ENCODE measurements at places on chromosomes 16 and 17.

GRCh38 chr16:67893743-67894399 is 817 bp downstream of the PSKH1 start:
- peak; percentile 63 for DNase-seq

GRCh38 chr17:41492351-41492750 is 2.6 kb upstream of the KRT36 start:
- DNase-seq: no peak

GRCh38 chr17:3385869-3386816 is at the start of gene OR3A2:
Gene OR3A2, minus strand, starts transcription at chr17:3386308.
- peak; percentile 40 for DNase-seq

GRCh38 chr16:59042301-59042700 is 308.2 kb upstream of the GOT2 start:
- no peak for DNase-seq

DNA sequence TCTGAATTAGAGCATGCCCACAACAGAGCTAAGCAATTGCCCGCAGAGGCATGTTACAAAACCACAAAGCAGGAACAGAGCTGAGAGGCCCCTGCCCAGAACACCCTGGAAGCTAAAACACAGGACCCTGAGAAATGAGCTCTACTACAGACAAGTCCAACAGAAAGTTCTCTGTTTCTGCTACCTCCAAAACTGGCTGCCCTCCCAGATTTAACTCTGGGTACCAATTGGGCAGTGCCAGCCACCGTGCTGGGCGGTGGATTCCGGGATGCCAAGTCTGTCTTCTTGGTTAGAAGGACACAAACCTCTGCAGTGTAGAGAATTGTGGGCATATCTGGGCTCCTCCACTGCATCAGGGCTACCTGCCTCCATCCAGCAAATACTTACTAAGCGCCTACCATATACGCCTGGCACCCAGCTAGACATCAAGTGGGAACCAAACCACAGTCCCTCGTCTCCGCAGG is 1.0 kb downstream of the CMTM4 start:
- no peak for DNase-seq

GRCh38 chr17:36486204-36487194 is at the start of gene ZNHIT3:
Gene ZNHIT3, plus strand, starts transcription at chr17:36486681. Its CDS starts 19 bp downstream, at chr17:36486700.
- DNase-seq: peak; percentile 94

DNA sequence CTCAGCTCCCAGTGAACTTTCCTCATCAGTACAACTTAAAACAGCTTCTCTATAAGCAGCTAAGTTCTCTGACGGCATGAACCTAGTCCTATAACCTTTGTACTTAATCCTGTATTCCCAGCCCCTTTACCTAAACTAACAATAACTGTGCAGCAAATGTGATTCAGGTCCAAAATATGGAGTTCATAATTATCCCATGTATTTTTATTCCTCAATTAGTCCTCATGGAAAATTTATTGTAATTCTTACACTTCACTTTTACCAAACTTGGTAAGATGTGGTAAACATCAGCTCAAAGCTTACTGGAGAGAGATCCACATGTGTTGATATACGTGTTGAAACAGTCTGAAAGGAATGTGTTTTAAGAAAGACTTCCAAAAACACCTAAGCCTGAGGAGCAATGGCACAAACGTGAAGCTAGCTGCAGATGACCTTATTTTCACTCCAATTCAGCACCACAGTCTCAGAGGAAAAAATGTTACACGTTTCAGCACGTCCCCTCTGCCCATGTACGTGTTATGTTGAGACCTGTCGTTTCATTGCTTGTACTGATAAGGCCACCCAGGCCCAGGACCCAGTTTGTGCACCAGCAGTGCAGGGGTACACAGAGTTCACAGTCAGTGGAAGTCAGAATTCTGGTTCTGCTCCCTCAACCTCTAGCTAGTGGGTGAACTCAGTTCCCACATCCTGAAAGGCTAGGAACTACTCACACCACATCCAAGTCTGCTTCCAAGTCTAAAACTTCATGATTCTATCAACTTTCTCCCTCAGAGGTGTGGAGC is 7.1 kb downstream of the USP31 start:
- no peak for DNase-seq

- no peak for DNase-seq
Observed at GRCh38 chr17:68356520-68356919, 65.2 kb downstream of the ARSG start.

DNA sequence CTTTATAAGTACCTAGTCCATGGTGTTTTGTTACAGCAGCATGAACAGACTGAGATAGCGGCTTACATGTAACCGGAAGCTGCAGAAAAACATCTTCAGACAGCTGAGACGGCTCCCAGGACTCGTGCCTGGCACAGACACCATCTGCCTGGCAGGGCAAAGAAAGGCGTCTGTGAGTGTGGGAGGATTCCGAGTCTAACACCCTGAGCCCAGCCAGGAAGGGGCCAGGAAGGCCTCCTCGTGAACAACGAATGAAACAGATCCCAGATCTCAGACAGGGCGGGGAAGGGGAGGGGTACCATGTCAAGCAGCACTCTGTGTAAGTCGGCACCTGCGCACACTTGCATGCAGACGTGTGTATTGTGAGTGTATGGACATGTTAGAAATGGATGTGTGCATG is 4.4 kb upstream of the CSNK1D start:
- DNase-seq: no peak

DNA sequence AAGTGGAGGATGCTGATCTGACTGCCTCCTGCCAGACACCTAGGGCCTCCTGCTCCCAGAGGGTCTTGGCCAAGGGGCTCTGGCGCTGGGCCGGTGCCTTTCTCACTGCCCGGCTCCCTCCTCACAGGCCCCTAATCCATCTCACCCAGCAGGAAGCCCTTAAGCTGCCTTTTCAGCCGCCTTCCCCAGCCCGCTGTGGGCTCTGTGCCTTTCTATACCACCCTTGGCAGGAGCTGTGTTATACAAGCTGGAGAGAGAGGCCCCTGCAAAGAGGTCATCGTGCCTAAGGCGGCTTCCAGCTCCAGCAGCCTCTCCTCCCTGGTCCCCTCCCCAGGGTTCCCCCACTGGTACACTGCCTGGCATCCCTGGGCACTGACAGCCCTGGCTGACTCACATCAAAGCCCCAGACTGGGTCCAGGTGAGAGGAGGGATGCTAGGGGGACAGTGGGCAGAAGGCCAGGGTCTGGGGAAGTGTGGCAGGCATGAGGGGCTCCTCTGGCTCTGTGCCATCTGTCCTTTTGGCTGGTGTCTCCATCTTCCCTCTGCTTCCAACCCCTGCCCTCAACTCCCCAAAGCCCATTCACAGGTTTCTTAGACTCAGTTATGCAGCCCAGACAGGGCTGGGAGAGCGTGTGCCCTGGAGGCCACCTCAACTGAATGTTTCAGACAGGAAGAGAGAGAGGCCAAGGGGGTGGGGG is 15.3 kb upstream of the FZD2 start:
- peak; percentile 70 for DNase-seq

DNA sequence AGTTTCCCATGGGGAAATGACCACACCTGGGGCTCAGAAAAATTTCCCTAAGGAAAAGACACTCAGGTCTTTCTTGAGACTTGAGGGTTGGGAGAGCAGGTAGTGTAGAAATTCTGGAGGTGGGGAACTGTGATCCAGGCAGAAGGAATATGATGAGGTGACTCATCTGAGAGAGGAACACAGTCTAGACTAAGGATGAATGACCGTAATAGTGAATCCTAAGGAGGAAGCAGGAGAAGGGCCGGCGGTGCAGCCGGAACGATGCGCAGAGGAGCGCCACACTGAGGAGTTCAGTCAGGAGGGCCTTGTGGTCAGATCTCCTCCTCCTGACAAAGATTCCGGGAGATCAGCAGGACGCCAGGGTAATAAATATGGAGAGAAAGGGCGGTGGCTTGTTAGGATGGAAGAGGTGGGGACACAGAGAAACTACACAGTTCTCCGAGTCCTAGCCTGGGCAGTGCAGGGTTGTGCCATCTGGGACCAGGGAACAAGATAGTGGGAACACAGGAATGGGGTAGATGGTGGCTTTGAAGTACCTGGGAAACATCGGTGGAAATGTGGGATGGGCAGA is 135.6 kb downstream of the PARN start:
- no peak for DNase-seq

GRCh38 chr16:19167710-19168370 is at the start of gene SYT17:
Gene SYT17, plus strand, starts transcription at chr16:19168240. Its CDS starts 407 bp downstream, at chr16:19168647.
- DNase-seq: peak; percentile 82

DNA sequence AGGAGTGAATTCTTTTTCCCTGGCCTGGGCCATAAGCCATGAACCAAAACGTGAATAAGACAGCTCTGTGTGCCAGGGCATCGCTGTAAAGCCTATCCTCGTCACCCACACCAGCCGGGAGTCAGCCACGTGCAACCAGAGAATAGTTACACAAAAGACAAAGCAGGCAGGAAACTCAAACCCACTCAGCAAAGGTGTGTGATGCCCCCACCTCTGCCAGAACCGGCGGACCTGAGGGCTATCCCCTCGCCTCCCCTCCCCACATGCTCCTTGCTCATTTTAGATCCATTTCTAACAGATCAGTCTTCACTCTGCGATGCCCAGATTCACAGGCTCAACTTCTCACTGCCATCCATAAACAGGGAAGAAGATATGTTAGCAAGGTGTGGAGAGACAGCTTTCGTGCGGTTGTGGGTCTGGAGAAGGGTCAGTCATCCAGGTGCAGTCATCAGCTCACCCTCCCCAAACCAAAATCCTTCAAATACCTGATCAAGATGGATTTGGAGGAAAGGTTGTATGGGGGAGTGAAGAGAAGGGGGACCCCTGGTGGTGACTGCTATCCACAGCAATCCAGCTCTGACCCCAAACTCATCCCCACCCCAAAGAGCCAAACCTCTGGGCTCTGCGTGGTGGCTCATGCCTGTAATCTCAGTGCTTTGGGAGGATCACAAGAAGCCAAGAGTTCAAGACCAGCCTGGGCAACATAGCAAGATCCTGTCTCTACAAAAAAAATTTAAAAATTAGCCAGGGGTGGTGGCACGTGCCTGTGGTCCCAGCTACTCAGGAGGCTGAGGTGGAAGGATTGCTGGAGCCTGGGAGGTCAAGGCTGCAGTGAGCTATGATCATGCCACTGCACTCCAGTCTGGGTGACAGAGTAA is 219.2 kb downstream of the C16orf78 start:
- DNase-seq: peak; percentile 82

DNA sequence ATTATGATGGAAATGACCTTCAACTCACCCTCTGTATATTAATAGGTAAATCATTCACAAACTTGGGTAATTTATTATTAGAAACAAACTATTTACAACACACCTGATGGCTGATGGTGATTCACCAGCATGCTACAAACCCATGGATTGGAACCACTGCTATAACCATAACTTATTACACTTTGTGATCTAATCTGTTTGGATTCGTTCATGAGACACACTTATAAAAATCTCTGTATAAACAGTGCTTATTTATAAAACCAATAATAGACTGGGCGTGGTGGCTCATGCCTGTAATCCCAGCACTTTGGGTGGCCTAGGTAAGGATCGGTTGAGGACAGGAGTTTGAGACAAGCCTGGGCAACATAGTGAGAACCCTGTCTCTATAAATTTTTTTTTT is 16.0 kb downstream of the SMIM36 start:
- DNase-seq: no peak

- no peak for DNase-seq
Observed at GRCh38 chr17:80478487-80479245, 2.3 kb upstream of the NPTX1 start.

DNA sequence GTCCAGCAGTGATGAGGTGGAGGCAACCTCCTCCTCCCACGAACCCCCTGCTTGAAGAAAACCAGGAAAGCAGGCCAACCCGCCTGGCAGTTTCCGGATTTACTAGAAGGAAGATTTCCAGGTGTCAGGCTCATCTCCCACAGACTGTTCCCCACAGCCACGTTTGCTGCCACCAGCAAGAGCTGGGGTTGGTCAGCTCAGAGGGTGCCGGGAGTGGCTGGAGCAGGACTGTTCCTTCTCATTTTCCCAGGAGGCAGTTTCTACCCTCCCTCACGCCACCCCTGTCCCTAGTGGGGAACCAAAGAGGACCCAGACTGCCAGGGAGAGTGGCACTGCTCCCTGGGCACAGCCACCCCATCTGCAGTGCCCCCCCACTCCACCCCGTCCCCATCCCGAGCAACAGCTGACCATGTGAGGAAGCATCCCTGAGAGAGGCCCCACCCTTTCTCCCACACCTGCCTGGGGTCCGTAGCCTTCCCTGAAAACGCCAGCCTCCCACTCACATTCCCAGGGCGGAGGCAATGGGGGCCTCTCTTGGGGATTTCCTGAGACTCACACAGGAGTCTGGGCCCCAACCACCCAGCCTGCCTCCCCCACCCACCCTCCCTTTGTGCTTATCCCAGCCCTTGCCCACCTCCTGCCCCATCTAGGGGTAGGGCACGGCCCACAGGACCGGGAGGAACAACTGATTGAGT is 5.9 kb downstream of the KRT17 start:
- no peak for DNase-seq

GRCh38 chr16:85835227-85835751 is 35.8 kb downstream of the COX4I1 start:
- no peak for DNase-seq

DNA sequence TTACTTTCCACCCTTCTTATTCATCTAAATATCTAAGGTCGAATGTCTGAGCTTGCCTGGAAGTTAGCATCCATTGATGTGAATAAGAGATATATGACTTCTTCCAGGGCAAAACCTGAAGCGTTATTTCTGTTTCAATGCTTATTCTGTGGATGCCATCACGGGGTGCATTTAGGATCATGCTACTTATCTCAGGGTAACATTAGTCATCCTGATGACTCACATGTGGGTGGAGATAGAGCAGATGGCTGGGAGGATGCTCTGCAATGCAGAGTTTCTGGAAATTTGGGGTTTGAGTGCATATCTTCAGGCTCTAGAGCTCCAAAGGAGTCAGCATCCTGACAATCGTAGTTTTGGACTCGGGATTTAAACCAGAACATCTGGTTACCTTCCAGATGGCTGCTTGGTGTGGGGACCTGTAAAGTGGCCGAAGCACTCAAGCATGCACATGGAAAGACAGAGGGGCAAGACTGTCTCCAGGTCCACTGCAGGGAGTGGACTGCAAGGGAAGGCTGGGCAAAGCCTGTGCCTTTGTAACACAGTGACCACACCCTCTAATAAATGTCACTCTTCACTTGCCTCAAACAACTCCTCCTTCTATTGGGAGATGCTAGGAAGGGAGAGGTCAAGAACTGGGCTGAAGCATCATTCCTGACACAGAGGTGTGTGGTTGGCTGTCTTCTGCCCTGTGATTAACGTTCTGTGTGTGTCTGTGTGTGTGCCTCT is 175.2 kb upstream of the SALL1 start:
- DNase-seq: no peak

DNA sequence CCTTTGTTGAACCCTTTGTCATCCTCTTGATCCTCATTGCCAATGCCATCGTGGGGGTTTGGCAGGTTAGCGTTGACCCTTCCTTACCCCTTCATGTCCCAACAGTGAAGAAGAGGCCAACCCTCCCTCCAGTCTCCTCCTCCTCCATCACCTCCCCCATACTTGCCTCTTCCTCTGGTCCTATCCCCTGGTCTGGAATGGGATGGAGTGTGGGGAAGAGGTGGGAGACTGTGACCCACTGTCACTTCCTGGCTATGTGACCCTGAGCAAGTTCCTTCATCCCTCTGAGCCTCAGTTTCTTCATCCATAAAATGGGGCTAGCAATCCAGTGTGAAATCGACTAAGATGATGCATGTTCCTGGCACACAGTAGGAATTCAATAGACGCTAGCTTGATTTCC is 2.7 kb downstream of the ATP2A1 start:
- no peak for DNase-seq

Data from ELF-1 (cell line).